ENCODE measurements at places on chromosomes 2 and 18. TPM values are rescaled to one million over a fixed set of nuclear protein-coding genes. Genes with fewer than 3 reads are reported as not detected.

PPM1B gene
- 17.4 TPM for total RNA-seq

POTEI gene
- total RNA-seq, result not detected

ASB18 gene
- total RNA-seq, result not detected

PRKCE gene
- 5.9 TPM for total RNA-seq

Data from GM23248 (cell line).